ENCODE measurements at places on chromosomes 6 and 20.

DNA sequence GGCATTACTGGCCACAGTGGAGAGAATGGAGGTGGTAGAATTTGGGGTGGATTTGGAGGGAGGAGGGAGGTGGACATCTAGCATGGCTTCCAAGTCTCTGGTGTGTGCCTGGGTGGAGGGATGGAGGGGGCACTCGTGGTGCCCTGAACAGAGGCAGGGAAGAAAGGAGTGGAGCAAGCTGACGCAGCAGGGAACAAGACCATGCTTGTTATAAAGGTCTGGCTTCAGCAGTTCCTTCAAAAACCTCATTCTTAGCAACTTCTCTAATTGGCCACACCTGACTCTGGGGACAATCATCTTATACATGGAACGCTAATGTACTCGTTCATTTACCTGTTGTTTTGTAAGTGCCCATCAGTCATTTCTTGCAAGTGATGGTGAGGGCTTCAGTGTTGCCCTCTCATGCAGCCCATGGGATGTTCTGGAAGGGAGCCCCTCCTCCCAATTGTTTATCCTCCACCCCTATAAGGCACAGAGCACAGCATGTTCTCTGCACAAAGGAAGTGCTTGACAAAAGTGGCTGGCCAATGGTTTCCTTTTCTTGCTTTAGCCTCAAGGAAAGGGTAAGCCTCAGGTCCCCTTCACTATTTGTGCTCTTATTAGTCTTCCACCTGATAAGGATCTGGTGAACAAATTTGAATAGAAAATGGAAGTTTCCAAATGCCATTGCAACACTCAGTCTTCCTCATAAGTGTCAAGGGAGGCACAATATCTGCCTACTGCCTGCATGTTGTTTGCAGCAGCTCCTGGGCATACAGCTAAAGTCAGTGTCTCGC, 39.3 kb downstream of the GFOD1 start:
- no peak for DNase-seq

GRCh38 chr20:23099791-23100719, 13.9 kb upstream of the CD93 start:
- no peak for DNase-seq

DNA sequence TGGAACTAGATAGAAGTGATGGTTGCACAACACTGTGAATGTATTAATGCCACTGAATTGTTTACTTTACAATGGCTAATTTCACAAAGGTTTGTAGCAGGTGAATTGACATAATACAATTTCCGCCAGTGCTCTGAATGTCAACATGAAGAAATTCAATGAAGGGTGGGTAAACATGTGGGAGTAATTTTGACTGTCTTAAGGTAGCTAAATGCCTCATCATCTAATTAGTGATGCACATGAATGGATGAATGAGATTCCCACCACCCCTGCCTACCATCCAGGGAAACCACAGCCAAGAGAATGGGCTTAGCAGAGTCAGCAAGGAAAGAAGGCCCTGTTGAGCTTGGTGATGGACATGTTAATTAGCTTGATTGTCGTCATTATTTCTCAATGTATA, 275.3 kb downstream of the ALDH8A1 start:
- no peak for DNase-seq

DNA sequence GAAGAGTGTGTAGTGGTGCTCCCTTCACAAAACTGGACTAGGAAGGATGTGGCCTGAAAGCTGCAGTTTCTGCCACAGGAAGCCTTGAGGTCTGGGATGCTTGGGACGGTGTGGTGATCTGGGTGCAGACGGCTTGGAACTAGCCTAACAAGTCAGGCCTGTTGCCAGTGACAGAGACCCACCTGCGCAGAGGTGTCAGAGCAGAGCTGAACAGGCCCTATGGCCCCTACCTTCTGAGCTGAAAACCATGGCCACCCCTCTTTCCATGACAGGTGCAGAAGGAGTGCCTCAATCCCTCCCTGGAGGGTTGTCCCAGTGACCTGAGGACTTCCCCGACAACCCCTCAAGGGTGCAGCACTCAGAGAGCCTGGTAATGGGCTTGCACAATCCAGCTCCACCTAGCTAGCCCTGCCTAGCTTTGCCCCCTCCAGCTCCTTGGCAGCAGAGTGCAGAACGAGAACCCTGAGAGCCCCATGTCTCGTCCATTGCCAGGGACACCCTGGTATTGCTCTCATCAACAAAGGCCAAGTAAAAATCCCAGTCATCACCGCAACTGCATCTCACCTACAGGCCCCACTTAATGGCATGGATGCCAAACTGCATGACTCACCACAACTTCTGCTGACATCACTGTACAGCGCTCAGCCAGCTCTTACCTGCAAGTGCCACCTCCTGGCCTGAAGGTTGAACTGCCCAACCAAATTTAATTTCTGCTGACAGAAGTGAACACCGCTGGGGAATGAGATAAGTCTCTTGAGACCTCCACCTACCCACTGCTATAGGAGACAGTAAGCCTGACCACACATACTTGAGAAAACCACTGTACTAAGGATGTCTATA, 563.1 kb downstream of the TFAP2A start:
- no peak for DNase-seq

DNA sequence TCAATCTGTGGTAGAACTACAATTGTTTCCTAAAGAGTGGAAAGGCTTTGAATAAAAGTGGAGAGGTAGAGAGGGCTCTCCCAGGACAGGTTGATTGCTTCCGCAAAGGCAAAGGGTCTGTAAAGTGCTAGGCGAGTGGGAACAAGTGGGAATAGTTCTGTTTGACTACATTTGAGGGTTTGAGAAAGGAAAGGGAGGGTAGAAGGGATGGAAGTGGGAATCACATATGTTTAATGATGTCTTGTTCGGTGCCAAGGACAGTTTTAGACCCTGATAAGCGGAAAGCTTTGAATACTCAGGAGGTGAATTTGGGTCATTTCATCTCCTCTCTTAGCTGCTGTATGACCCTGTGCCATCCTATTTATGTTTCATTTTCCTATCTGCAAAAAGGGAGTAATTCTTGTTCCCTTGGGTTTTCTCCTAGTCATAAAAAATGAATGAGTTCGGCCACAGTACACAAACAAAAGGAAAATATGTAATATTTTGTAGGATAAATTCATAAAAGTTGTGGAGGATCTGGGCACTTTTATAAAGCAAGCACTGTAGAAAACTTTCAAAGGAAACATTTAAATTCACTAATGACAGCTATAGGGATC, 1.7 kb upstream of the PIM1 start:
- DNase-seq = no peak

DNA sequence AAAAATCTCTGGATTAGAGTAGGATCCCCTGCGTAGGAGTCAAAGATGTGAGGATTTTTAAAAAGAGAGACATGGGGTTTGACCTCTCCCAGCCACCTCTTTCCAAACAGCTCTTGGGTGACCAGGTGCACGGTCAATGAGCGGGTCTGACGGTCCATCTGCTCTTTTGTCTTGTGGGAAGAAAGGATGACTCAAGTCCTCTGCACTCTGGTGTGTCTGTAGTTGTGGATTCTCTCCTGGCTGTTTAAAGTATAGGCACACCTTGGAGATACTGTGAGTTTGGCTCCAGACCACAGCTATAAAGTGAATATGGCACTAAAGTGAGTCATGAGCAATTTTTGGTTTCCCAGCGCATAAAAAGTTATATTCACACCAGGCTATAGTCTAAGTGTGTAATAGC, 209.8 kb downstream of the BMP7 start:
- no peak for DNase-seq

DNA sequence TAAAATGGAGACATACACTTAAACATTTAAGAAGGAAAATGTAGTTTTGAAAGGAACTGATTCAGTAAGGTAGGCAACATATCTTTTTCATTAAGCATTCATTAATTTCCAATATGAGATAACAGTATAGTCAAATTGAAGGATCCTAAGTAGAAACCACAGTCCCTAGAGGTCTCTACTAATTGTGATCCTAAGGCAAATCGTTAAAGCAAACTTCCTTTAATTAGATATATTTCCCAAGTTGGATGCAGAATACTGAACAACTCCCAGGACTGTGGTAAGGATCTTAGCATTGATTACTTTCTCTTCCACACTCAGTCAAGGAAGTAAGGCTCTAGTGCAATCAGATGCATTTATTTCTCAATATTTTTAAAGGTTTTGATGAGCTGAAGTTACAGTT, 604.1 kb upstream of the GJE1 start:
- no peak for DNase-seq

- DNase-seq = no peak
Observed at GRCh38 chr20:46712056-46712636, 2.7 kb downstream of the SLC2A10 start.

- DNase-seq = no peak
Observed at GRCh38 chr20:19794941-19795340, 36.9 kb downstream of the RIN2 start.

GRCh38 chr6:47196113-47196512, 113.6 kb downstream of the TNFRSF21 start:
- no peak for DNase-seq

DNA sequence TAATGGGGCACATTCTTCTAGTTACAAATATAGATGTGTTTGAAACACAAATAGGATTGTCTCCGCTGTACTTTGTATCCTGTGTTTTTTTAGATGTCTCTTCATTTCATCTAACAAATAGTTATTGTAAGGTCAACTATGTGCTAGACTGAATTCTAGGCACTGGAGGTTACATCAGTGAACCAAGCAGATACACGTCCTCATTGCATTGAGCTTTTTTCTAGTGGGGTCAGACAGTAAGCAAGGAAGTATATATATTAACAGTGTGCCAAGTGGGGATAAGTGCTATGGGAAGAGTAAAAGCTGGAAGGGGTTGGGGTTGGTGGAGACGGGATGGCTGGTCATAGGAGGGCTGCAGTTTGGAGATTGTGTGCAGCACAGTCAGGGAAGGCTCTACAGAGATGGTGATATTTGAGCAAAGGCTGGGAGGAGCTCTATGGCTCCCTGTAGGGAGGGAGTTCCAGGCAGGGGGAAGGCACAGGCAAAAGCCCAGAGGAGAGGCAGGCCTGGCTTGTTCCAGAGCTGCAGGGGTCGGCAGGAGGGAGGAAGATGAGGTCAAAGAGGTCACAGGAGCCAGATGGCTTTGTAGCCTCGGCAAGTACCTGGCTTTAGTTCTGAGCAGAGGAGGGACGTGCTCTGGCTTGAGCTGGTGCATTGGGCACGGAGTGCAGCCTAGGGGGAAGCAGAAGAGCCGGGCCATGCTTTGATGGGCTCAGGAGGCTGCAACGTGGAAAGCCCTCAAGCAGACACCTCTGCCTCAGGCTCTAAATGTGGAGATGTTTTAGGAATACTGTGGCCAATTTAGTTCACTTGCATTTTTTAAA, 152.3 kb downstream of the ZDHHC14 start:
- DNase-seq = no peak

DNA sequence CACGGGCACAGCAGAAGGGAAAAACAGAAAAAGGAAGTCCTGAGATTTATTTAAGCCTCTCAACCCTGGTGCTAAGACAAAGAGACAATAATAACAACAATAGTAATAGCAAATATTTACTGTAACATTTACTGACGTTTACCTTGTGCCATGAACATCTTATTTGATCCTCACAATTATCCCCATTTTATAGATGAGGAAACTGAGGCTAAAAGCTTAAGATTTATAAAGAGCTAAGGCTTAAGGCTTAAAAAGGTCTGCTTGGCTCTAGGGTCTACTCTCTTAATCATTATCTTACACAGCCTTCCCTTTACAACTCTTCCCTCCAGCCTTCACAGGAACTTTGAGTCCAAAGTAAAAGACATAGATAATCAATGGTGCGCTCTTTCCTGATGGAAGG, 3.3 kb downstream of the WFDC3 start:
- no peak for DNase-seq

All from activated T-cell treated with anti-CD3 and anti-CD28 coated beads, Interleukin-2, amount 50 U/mL, for 24 hours (primary cell).